ENCODE measurements at places on chromosomes 16 and 17.

GRCh38 chr17:29451121-29451742, 61.1 kb downstream of the TAOK1 start:
- no peak for DNase-seq

DNA sequence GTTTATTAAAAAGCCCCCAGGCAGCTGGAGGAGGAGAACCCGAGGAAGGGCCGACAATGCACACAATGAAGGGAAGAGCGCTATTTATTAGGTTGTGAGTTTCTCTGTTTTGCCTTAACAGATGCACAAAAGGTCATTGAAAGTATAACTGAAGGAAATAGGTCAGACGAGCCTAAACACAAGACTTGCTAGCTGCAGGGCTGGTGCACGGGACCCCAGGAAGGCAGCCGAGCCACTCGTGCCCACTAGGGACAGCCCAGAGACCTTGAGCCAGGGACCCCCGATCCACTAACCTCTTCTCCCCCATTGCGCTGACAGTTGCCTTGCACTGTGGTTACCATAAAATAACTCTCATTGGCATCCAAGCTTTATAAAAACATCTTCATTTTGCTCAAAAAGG, 11.3 kb downstream of the LITAFD start:
- no peak for DNase-seq

- DNase-seq = peak; percentile 68
These were observed 28.1 kb upstream of the LGALS9 start for GRCh38 chr17:27602721-27603420.

DNA sequence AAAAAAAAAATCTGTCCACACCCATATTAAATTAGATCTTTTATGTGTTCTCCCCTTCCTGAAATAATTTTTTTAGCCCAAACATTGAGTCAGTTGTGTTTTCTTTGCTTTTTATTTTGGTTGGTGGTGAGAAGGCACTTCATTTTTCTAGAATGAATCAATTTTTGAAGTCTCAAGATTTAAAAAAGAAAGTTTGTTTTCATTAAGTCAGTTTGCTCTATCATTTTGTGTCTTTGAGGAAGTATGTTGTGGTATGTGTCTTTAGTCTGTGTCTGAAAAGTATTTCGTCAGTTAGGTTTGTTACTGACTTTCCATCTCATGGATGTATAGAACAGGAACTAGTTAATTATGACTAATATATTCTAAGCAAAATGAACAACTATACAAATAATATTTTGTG, 3.8 kb downstream of the IGF2BP1 start:
- DNase-seq = no peak

DNA sequence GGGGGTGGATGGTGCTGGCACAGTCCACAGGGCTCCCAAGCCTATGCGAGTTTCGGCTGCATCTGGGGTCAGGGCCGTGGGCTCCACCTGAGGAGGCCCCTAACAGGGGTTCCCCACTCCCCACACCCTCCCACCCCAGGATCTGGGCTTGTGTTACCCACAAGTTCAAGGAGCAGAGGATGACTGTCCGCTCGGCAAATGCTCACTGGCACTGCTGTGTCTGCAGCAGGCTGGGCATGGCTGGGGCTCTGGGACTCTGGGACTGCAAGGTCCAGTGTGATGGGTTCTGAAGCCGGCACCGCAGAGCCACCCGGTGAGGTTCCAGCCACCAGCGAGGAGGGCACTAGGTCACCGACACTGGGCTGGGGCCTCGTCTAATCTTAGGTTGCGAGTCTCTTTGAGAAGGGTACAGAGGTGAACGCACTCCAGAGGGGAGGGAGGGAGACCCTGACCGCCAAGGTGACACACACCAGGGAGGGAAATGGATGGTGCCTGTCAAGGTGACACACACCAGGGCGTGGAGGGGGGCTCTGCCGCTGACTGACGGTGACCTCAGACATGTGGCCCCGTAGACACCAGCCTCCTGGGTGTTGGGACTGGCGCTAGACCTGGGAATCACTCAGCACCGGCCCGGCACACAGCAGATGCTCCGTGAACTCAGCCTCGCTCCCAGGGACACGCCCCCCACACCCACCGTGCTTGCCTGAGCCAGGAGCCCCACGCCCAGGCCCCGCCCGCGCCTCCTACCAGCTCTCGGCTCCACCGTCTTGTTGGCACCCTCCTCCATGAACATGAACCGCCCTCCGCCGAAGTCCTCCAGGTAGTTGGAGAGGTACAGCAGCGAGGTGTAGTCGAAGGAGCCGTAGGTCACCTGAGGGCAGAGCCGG, 20.5 kb upstream of the HEXD start:
- DNase-seq = no peak

- DNase-seq = no peak
These were observed 142.8 kb downstream of the GRIN2A start for GRCh38 chr16:10039220-10040096.

DNA sequence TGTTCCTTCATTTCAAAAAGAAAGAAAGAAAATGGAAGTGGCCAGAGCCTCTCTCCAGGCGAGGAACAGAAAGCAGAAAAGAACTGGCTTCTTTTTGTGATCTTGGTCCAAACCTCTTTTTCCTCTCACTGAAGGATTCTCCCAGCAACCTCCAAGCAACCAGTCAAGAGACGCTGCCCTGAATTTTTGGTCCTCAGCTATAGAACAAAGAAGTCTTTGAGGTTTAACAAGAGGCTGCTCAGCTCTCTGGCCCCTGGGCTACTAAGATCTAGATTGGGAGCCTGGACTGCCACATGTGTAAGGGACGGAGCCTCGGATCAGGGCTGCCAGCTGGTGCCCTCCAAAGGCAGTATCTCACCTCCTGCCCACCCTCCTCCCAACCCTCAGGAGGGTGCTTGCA, 62.6 kb downstream of the AXIN2 start:
- DNase-seq = no peak

- no peak for DNase-seq
These were observed 12.2 kb downstream of the CLEC3A start for GRCh38 chr16:78034530-78034929.

GRCh38 chr17:40354221-40355122, 10.1 kb downstream of the GJD3 start:
- DNase-seq = no peak

DNA sequence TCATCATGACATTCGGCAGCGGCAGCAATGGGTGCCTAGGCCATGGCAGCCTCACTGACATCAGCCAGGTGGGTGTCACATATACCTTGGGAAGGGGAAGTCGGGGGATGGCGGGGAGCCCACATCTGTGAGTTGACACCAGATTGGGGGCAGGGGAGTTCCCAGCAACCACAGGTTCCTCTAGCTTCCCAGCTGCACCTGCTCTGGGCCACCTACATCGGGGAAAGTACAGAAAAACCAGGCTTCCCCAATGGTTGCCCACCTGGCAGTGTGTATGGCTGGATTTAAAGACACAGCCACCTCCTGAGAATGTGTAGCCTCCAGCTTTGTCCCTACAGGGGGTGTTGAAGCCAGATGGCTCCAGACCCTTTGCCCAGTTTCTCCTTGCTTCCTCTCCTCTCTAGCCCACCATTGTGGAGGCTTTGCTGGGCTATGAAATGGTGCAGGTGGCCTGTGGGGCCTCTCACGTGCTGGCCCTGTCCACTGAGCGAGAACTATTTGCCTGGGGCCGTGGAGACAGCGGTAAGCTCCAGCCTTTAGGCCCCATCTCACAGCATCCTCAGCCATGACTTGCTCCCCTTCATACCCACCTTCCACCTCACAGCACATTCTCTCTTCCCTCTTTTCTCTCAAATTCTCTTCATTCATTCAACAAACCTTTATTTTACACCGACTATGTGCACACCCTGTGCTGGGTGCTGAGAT, 5.0 kb upstream of the TRAF4 start:
- peak; percentile 25 for DNase-seq

GRCh38 chr16:28213396-28213795, 1.6 kb upstream of the XPO6 start:
- DNase-seq = no peak

GRCh38 chr17:42979511-42980273, at the start of gene PTGES3L:
PTGES3L (minus strand) TSS chr17:42980080; CDS start chr17:42980053, 27 bp downstream.
- peak; percentile 3 for DNase-seq

DNA sequence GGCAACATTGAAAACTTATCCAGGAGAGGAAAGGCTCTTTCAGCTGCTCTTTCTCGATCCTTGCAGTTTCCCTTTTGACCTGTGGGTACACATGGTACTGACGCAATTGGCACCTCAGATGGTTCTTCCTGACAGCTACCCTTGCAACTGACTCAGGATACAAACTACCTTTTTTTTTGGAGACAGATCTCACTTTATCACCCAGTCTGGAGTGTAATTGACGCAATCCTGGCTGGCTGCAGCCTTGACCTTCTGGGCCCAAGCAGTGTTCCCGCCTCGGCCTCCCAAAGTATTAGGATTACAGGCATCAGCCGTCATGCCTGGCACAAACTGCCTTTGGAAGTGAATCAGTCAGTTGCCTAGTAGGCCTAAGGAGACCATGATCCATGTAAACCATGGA, 607.2 kb downstream of the WWOX start:
- no peak for DNase-seq

GRCh38 chr17:18377437-18378204, at the start of gene EVPLL:
EVPLL (plus strand) TSS chr17:18377778; CDS start chr17:18380938, 3,160 bp downstream.
- DNase-seq = no peak

DNA sequence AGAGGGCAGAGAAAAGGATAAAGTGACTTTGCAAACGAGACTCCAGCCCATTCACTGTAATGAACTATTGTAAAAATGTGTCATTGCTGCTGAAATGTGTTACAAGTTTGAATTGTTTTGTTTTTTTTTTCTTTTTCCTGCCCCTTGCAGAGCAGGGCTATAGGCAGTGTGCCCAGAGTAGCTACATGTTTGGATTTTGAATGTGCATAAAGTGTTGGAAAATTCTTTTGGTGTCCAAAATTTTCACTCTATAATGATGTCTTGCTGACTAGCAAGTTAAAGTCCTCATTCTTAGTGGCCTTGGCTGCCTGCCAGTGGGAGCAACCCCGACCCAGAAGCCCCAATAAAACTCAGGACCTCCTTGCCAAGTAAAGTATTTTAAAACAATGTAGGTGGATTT, 66.5 kb downstream of the IGF2BP1 start:
- no peak for DNase-seq

DNA sequence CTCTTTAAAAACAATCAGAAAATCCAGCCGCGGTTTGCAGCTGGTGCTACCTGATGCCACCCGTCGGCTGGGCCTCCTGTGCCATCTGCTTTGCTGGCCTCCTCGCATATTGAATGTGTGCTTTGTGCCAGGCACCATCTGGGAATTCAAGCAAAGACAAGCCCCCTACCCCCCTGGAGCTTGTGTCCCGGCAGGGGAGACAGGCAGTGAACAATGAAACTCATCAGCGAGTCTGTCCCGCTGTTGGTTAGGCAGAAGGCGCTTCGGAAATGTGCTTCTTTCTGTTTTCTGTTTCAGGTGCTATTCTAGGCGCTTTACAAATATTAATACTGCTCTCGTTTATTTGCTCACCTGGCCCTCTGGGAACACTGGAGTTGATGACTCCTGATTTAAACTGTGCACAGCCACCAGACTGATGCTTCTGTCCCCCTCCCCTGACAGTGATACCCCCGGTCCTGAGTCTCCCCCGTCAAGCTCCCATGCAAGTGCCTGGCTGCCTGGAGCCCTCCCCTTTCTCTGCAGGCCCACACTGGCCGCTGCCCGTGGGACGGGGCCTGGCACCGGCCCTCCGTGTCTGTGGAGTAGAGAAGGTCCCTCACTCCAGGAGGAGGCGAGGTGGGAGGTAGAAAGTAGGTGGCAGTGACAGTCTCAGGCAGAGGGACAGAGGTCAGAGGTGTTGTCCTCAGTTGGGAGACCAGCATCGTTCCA, 126.1 kb upstream of the PLCG2 start:
- no peak for DNase-seq

- DNase-seq = peak; percentile 44
These were observed 934 bp downstream of the MAFG start for GRCh38 chr17:81926451-81927151.

- no peak for DNase-seq
These were observed 8.8 kb upstream of the LPCAT2 start for GRCh38 chr16:55499951-55500529.

DNA sequence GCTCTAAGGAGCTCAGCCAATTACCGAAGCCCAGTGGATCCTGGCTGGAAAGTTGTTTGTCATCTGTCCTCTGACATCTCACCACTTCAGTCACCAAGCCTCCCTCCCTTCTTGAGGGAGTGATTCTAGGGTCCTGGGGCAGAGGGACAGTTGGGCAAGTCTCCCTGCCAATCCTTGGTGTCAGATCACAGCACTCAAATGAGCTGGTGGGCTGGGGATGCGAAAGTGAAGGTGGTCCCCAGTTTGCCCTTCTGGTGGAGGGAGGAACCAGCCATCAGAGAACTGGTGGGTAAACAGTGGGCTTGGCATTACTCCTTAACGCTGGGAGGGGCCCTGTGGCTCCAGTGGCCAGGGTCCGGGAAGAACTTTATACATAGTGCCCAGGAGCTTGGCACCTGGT, 4.4 kb upstream of the CALB2 start:
- DNase-seq = no peak

DNA sequence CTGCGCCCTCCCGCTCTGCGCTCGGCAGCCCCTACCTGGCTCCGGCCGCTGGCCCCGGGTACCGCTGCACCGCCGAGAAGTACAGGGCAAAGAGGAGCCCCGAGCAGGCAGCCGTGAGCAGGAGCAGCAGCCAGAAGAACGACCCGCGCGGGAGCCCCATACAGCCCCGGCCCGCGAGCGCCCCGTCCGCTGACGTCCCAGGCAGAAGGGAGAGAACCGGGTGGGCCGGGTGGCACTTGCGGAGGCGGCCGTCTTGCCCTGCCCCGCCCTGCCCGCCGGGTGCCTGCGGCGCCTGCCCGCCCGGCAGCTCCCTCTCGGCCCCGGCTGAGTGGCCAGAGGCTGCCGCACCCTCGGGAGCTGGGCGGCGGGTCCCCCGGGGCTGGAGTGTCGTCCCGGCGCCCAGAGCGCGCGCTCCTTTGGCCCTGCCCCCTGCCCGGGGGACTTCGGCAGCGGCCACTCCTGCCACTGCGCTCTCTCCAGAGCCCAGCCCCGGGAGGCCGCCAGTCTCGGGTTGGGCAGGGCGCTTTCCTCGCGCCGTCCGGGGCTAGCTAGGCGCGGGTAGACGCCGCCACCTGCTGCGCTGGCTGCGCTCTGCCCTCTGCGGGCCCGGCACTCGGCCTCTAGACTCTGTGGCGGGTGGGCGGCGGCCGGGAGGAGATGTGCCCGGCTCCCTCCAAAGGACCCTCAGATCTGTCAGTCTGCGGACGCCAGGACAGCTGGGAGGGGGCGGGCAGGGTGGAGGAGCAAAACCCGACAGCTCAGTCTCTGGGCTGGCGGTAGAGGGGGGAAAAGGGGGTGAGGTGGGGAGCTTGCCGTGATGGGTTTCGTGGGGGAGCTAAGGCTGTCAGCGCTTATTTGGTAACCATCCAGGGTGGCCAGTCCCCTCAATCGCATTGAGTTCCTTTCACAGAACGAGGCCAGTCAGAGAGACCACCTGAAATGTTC, at the start of gene ST6GALNAC2:
Gene ST6GALNAC2 (minus strand): TSS at position 212 of the 945 bp plus-strand sequence. CDS start 52 bp downstream, at position 160.
- DNase-seq = peak; percentile 7

DNA sequence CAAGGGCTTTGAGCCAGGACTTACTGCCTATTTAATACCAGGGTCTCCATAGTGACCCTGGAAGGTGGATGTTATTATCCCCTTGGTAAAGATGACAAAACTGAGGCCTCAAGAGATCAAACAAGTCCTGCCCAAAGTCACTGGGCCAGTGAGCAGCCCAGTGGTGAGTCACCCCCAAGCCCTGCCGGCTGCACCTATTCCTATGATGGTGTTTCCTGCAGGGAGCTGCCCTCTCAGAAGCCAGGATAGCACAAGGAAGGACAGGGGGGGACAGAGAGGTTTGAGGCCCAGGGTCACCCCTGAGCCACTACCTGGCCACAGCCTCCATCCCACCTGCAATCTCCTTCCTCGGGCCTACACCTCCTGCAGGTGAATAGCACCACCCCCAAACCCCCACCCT, 90.9 kb downstream of the SDK2 start:
- no peak for DNase-seq

All from effector CD4-positive, alpha-beta T cell (primary cell).